ENCODE measurements at places on chromosomes 2 and 18. TPM values are rescaled to one million over a fixed set of nuclear protein-coding genes. Genes with fewer than 3 reads are reported as not detected.
A peak's percentile ranks its signal among the peaks of the same experiment; 100 is the strongest.

- DNase-seq = no peak
These were observed 90.5 kb upstream of the FHL2 start for GRCh38 chr2:105489168-105489878.

GRCh38 chr2:203143391-203143790 is 95.4 kb upstream of the CYP20A1 start:
- no peak for DNase-seq

- DNase-seq = no peak
These were observed at the start of gene C18orf63 for GRCh38 chr18:74315464-74316256. C18orf63 (plus strand) TSS chr18:74315839; CDS start chr18:74317866, 2,027 bp downstream.

DNA sequence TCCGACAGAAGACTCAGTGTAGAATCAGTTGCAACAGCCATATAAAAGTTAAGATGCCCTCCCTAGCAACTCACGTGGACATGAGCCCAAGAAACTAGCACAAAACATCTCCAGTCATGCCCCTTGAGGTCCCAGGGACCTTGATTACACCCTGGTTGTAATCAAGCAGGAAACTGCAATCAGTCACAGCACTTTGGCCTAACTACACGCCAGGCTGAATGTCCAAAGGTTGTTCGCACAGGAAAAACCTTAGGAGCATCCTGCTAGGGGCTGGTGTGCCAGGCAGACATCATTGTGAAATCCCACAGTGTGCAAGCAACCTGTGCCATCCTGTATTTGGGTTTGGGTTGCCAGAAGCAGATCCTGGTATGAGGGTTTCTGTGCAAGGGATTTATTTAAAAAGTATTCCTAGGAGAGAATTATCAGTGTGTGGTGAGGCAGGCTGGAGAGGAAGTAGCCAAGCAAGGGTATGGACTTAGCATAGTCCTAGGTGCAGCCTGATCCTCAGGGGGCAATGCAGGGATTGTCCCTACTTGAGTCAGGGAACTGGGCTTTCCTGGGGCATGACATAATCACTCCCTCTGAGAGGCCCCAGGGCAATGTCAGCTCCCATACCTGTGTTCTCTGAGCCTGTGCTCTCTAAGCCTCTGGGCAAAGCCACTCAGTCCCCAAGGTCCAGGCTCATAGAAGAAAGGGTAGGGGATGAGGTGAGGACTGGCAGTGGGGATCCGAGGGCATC is 17.8 kb upstream of the SULT1C2 start:
- no peak for DNase-seq

The NBEAL1 gene
- 12.9 TPM for total RNA-seq

The CAVIN2 gene
- not detected for total RNA-seq

- DNase-seq = no peak
These were observed 77.2 kb downstream of the PIGN start for GRCh38 chr18:62109676-62110075.

GRCh38 chr2:85711578-85712060 is 17.5 kb downstream of the GNLY start:
- no peak for DNase-seq

The CROCC2 gene
- total RNA-seq = not detected

The TTC32 gene
- 12.2 TPM for total RNA-seq

DNA sequence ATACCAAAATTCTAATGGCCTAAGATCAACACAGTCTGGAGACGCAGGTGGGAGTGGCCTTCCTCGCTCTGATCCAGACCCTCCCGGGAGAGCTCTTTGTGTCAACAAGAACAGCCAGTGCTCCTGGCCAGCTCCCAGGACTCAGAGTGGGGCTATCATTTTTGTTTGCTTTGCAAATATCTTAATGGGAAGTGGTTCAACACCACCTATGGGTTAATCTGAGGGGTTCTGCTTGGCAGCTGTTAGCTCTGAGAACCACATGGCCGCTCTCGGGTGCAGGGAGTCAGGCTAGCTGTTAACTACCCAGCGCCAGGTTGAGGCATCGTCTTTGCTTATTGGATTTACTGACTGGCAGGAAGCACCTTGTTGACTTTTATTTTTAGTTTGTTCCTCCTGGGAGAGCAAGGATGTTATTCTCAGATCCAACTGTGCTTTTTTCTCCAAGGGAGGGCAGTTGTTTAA is 184.8 kb upstream of the SP5 start:
- no peak for DNase-seq

DNA sequence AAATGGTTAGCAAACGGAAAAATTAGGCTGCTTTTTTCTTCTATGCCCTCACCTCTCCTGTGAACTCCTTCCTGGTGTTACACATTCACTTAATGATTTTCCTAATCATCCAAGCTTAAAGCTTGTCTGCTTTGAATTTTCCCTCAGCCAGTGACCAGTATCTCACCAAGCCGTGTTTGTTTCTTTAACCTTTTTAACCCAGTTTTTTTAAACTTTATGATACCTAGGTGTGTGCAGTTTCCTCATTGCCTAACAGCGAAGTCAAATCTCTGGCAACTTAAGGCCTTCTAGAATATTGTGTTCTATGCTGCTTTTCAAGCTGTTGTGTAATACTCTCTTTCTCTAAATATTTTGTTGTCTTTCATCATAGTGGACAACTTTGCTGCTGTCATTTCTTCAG is 113.0 kb downstream of the PIK3C3 start:
- DNase-seq = no peak

- DNase-seq = no peak
These were observed 2.4 kb downstream of the CASP8 start for GRCh38 chr2:201262718-201263117.

GRCh38 chr2:83282841-83283240 is 1176.2 kb downstream of the SUCLG1 start:
- DNase-seq = no peak

The ABCG5 gene
- 0.08 TPM for total RNA-seq

DNA sequence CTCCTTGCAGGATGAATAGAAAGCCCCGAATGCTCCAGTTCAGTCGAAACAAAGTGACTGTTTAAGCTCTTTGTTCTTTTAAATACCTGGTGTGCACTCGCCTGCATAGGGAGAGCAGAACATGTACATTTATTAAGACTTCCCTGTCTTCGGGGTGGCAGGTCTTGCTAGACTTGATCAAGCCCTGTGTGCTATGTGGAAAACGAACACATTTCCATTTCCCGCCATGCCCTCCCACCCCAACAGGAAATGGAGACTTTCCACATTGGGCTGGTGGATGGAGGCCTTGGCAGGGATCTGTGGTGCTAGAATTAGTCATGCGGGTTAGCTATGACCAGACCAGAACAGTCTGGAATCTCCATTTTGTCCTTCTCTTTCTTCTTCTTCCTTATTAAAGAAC is 321.0 kb upstream of the THSD7B start:
- DNase-seq = no peak

DNA sequence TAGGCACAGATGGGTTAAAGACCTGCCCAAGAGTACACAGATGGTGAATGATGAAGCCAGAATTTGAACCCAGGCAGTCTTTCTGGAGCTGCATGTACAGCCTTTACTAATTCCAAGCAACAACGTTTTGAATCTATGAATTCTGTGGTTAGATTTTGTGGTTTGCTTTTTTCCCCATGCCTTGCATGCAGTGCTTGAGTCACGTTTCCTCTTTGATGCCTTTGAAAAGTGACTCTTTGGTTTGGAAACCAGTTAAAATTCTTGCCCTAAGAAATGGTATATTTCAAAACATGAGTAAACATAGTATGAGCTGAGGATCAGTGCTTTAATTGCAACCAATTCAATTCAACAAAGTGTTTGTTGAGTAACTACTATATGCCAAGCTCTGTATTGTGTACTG is 48.2 kb upstream of the PPM1B start:
- DNase-seq = peak; percentile 24

DNA sequence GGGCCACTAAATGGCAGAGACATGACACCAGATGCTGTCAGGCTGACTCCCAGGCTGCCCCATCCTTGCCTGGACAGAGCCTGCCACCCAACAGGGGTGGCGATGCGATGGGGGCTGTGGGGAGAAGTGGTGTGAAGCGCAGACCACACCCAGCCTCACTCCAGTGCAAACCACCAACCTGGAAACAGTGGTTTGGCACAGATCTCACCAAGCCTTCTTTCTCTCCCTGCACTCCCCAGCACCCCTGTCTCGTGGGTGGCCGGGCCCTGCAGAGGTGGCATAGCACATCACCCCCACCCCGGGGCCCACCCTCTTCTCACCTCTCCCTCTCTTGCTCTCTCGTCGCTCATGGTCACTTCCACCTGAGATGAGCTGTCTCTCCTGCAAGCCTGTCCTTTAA is 32.6 kb downstream of the CIB4 start:
- DNase-seq = no peak

The REEP1 gene
- 2.0 TPM for total RNA-seq

GRCh38 chr2:200829258-200829655 is 17.5 kb downstream of the BZW1 start:
- DNase-seq = no peak

The CIAO1 gene
- 88.3 TPM for total RNA-seq

DNA sequence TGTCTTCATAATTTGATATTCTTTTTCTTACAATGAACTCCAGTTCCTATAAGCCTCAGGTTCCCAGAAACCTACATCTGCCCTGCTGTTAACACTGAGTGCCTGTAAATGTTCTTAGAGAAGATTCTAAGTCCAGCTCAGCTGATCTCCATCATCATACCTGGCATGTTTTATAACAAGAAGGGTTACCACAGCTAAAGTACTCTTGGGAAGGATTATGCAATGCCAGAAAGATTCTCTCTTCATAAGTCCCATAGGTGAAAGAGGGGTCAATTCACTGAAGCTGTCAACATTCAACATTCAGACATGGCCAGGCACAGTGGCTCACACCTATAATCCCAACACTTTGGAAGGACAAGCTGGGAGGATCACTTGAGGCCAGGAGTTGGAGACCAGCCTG is 31.3 kb upstream of the PTPN4 start:
- no peak for DNase-seq

The GKN1 gene
- not detected for total RNA-seq

DNA sequence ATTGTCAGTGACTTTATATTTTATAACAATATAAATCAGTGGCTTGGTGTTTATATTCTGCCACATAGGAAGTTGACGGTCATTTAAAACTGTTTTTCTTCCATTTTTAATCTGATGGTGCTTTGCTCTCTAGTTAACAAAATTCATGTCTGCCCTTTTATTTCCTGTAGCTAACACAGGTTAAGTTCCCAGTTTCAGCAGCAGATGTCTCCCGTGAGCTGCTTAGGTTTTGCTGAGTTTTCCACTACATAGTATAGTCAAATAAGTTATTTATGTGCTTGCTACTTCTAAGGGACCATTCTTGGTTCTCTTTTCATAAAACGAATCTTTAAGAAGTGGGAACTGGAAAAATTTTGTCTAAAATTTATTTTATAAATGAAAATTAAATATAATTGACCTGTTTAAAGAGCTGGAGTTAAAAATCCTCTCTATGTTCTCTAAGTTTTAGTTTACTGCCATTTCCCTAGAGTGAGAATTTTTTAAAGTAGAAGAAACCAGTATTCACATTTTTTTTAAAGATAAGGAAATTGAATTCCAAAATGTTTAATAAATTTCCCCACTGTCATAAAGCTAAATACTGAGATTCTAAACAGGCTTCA is 20.6 kb downstream of the HTR2B start:
- DNase-seq = peak; percentile 76

DNA sequence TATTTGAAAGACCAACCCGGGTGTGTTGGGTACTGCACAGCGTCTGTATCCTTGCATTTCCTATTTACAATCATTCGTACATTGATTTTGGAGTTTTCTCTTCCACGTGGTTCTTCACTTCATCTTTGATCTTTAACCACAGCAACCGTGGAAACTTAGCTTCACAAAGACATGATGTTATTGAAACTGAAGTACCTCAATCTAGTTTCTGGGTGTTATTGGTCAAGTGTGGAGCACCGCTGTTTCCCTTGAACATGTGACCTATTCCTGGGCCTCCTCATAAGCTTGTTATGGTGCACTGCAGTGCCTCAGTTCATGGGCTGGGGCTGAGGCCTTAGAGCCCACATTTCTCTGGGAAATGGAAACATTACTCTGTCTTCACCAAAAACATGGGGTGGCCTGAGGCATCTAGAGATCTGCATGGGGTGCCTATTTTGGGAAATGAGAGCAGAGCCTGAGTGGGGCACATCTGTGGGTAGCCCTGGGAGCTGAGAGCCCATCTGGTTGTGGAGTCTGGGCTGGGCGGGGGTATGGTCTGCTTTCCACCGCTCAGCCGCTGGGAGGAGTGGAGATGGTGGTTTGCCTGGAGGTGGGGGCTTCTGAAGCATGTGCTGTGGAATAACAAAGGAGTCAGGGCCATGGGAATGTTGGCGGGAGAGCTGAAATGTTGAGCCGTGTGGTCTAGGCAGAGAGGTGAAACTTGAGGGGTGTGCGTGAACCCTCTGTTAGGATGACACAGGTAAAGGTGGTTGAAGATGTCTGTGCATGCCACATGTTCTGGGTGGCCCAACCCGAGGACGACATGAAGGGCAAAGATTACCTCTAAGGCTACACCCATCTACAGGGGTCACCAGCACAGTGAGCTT is 37.4 kb downstream of the ZNF236 start:
- no peak for DNase-seq

GRCh38 chr18:11502368-11502767 is 107.0 kb upstream of the SLC35G4 start:
- DNase-seq = no peak

The DCDC2C gene
- total RNA-seq = not detected

The THSD7B gene
- total RNA-seq = not detected

The INPP5D gene
- 0.50 TPM for total RNA-seq

- no peak for DNase-seq
These were observed 46.7 kb downstream of the PUM2 start for GRCh38 chr2:20303966-20304365.

The SLC66A3 gene
- 55.4 TPM for total RNA-seq

Measured in SK-MEL-5 (cell line).